Activated B cell treated with CpG ODN at 0.5 μM for 24 hours (primary cell): ENCODE measurements at places on chromosomes 3 and 15. TPM values are rescaled to one million over a fixed set of nuclear protein-coding genes. Genes with fewer than 3 reads are reported as not detected.
A peak's percentile ranks its signal among the peaks of the same experiment; 100 is the strongest.

GRCh38 chr3:71244826-71245488 lies 338.6 kb downstream of the FOXP1 start:
- peaks cover 19% of the 10 kb centered on the region for H3K36me3 ChIP-seq
- no peaks in the 10 kb centered on the region for H3K27me3 ChIP-seq
- H3K4me3 ChIP-seq = no peak overlapping the region
- peak overlapping the region; percentile 20 for H3K27ac ChIP-seq
- peaks cover 66% of the 10 kb centered on the region for H3K4me1 ChIP-seq

DNA sequence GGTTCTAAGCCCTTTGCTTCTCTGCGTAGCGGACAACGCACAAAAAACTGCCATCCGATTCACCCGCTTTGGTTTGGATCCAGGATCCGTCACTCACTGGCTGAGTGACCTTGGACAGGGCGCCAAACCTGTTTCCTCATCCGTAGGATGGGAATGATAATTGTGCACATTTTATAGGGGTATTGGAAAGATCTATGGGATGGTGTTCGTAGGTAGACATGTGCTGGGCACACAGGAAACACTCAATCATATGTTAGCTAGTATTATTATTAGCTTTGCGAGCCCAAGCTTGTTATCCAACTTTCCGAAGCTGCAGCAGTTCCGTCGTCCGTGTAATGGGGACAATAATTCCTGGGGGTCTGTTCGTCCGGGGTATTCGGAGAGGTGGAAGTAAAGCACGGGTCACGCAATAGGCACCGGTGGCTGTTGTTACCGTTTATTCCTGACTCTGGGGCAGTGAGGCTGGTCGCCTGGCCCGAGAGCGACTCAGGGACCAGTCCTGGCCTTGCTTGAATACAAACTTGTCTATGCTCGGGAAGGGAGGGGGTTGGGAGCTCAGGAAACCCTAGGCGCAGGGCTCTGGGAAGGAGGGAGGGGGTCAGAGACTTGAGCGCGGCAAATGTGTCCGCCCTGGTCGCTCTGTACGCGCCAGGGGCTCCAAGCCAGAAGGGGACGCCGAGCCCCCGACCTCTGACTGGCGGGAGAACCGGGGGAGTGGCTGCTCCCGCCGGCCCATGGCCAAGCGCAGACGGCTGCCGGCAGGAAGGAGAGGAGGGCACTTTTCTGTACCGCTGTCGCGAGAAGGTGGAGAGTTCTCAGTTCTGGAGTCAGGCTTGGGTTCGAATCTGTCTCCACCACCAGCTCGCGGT lies 1.3 kb downstream of the SPSB4 start:
- no peak for DNase-seq
- H3K4me3 ChIP-seq = no peak overlapping the region
- H3K4me1 ChIP-seq = peaks cover 12% of the 10 kb centered on the region
- H3K27me3 ChIP-seq = peaks cover 48% of the 10 kb centered on the region
- no peaks in the 10 kb centered on the region for H3K36me3 ChIP-seq

DNA sequence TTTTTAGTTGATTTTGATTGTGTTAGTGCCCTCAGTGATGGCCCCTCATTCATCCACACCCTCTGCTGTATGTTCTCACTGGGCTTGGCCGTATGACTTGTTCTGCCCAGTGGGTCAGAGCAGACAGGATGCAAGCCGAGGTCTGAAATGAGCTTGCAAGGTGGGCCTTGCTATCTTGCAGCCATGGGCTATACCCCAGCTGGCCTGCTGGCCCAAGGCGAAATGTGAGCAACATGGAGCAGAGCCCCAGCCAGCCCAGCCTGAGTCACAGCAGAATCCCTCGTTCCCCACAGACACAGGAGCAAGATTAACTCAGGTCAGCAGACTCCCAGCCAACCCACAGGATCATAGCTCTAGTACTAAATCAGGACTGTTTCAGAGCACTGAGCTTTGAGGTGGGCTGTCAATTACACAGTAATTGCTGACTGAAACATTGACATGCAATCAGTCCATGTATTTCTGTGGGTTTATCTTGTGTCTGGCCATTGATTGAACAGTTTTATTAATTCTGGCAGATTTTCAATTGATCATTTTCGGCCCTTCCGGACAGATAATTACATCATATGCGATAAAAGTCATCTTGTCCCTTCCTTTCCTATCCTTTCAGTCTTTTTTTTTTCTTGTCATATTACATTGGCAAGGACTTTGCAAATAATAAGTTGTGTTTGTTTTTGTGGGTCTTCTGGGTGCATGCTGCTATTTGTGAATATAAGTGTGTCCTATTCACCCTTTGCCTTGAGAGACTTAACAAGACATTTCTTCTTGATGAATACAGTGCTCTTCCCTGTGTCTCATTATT lies 27.1 kb downstream of the KLF15 start:
- peaks cover 11% of the 10 kb centered on the region for H3K27me3 ChIP-seq
- no peak overlapping the region for H3K27ac ChIP-seq
- no peaks in the 10 kb centered on the region for H3K36me3 ChIP-seq
- H3K4me3 ChIP-seq = no peak overlapping the region
- DNase-seq = peak; percentile 7

GRCh38 chr3:189952272-189952671 lies 168.4 kb downstream of the P3H2 start:
- no peaks in the 10 kb centered on the region for H3K4me1 ChIP-seq
- peaks cover 6% of the 10 kb centered on the region for H3K27me3 ChIP-seq
- no peaks in the 10 kb centered on the region for H3K36me3 ChIP-seq
- no peak overlapping the region for H3K4me3 ChIP-seq
- no peak overlapping the region for H3K27ac ChIP-seq

GRCh38 chr3:187725653-187726370 lies 19.5 kb downstream of the BCL6 start:
- H3K4me3 ChIP-seq = no peak overlapping the region
- no peak overlapping the region for H3K27ac ChIP-seq
- no peak for DNase-seq
- H3K36me3 ChIP-seq = peaks cover 97% of the 10 kb centered on the region
- H3K4me1 ChIP-seq = no peaks in the 10 kb centered on the region

DNA sequence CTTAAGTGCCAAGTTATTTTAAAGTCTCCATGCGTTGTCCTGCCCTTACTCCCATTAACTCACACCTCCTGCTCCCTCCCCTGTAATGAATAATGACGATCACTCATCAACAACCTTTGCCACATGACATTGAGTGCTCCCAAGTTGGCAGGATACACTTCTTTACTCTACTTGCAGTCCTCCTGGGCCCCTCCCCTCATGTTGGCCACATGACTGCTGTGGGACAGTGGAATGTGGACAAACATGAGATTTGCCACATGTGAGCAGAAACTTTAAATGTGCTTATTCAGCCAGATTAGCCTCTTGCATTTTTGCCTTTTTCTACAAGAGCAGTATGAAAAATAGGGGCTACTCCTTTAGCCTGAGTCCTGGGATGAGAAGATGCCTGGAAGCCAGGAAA lies 167.9 kb downstream of the DCLK3 start:
- no peak overlapping the region for H3K4me3 ChIP-seq
- peaks cover 7% of the 10 kb centered on the region for H3K27me3 ChIP-seq
- no peak overlapping the region for H3K27ac ChIP-seq
- no peak for DNase-seq
- no peaks in the 10 kb centered on the region for H3K4me1 ChIP-seq

- H3K27me3 ChIP-seq = peaks cover 26% of the 10 kb centered on the region
- no peaks in the 10 kb centered on the region for H3K36me3 ChIP-seq
- no peaks in the 10 kb centered on the region for H3K4me1 ChIP-seq
These were observed 293.6 kb downstream of the FGF12 start for GRCh38 chr3:192433704-192434103.

GRCh38 chr15:47803767-47804166 lies 86.5 kb downstream of the SEMA6D start:
- H3K4me1 ChIP-seq = no peaks in the 10 kb centered on the region
- H3K27ac ChIP-seq = no peak overlapping the region
- H3K27me3 ChIP-seq = no peaks in the 10 kb centered on the region
- H3K36me3 ChIP-seq = no peaks in the 10 kb centered on the region
- DNase-seq = no peak

- H3K27me3 ChIP-seq = no peaks in the 10 kb centered on the region
- peak overlapping the region; percentile 85 for H3K27ac ChIP-seq
- no peaks in the 10 kb centered on the region for H3K36me3 ChIP-seq
- no peak for DNase-seq
- peak overlapping the region; percentile 45 for H3K4me3 ChIP-seq
These were observed 60.0 kb upstream of the CHD2 start for GRCh38 chr15:92840149-92840548.

GRCh38 chr3:174268586-174268985 lies 590.5 kb upstream of the NAALADL2 start:
- no peak for DNase-seq
- H3K27me3 ChIP-seq = no peaks in the 10 kb centered on the region
- H3K27ac ChIP-seq = no peak overlapping the region
- no peaks in the 10 kb centered on the region for H3K4me1 ChIP-seq
- H3K4me3 ChIP-seq = no peak overlapping the region

Gene EIF4G1
- total RNA-seq = 292 and 319 TPM in 2 replicates

Gene LSAMP
- total RNA-seq = 0.02 and 0.16 TPM in 2 replicates
